ELF-1 (cell line): ENCODE measurements at places on chromosomes 6 and 20.

DNA sequence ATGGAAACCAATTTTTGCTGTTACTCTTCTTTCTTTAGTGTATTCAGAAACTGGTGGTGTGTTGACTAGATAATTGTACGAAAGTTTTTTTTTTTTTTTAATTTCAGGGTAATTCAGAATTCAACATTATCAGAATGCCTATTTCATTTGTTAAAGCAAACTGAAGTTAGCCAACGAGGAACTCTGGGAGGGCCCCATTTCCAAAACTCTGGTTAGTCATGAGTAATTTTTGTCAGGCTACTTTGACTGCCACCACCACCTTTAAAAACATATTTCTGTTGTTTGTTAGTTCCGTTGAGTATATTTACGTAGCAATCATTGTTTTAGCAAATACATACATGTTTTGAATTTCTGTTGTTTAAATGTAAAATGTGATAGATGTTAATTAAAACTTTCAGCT, 763 bp downstream of the ZKSCAN8 start:
- DNase-seq: no peak

DNA sequence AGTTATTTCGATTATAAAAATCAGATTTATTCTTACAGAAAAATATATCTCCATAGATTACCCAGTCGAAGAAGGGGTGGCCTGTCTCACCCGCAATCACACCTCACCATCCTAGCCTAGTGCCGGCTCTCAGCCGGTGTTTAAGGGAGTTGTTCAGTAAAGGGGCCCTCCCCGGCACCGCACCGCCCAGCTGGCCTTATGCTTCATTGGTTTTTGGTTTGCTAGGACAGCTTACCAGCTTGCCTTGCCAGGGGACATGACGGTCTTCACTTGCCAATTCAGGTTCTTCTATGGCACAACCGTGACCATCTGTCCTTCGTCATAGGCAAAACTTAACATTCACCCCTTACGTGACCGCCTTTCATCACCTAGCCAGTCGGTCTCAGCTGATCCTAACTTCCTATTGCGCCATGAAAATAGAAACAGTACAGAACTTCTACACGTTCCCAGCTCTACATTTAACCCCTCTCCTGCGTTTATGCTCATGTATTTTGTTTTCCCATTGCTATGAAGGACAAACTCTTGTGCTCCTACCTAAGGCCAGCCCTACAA, 44.7 kb upstream of the SLC22A16 start:
- DNase-seq: no peak

- DNase-seq: no peak
Observed at GRCh38 chr20:58991715-58992114, 10.7 kb downstream of the NELFCD start.

- peak; percentile 24 for DNase-seq
Observed at GRCh38 chr6:43013097-43013842, 476 bp downstream of the MEA1 start.

DNA sequence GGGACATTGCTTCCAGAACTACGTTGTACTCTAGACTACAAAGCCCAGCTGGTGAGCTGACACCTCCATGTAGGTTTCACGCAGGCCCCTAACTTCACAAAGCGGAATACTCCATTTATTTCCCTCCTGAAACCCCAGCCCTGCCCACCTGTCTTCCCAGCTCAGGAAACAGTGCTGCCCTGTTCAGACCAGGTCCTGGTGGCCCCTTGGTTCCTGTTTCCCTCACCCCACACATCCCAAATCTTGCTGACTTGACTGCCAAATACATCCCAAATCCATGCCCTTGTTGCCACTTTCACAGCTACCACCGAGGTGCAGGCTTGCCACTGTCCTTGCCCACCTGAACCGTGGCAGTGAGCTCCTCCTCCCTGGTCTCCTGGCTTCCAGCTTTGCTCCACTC, 113.1 kb upstream of the PTPN1 start:
- DNase-seq: no peak

DNA sequence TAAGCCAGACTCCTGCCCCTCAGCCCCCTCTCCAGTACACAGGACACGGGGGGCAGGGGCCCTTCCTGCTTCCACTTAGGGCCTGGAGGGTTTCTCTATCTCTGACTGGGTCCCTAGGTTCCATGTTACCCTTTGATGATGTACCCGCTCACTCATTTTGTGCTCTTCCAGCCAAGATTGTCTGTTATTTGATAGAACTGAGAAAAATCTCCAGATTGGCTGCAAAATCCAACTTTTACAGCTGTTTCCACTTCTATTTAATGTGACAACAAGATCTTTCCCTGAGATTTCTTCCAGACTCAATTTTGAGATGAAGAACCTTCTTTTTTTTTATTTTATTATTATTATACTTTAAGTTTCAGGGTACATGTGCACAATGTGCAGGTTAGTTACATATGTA, 85.7 kb downstream of the TMEM170B start:
- DNase-seq: no peak

DNA sequence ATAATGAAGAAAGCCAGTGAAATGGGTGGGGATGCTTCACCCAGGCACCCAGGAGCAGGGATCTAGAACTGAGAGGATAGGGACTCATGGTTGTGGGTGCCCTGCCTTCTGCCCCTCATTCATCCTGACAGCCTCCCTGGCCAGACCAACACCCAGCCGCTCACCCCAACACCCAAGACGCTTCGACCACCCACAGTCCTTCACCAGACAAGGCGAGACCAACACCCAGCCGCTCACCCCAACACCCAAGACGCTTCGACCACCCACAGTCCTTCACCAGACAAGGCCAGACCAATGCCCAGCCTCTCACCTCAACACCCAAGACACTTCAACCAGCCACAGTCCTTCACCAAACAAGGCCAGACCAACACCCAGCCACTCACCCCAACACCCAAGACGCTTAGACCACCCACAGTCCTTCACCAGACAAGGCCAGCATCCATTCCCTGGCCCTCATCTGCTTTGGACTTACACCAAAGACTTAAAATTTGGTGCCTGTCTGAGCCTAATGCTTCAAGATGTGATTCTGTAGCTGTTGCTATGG, 131.5 kb downstream of the ANKRD60 start:
- no peak for DNase-seq

DNA sequence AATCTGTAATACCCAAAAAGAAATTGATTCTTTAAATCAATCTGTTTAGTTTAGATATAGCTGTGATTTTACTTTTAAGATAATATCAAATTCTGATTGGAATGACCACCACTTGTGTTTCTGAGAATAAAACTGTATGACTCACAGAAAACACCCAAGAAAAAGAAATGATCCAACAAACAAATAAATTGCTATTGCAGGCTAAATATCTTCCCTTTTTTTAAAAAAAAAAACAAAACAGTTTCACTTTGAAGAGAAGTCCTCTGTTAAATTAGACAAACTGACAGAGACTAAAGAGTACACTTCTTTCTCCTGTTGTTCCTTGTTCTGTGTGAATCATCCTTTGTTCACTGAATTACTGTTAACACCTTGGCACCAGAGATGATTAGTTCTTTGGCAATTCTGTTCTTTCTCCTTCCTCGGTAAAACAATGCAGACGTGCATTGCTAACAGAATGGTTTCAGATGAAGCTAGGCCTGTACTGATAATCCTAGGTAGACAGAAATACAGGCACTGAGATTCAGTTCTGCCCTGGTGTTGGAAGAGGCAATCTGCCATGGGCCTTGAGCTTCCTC, 895.2 kb upstream of the CITED2 start:
- DNase-seq: no peak

DNA sequence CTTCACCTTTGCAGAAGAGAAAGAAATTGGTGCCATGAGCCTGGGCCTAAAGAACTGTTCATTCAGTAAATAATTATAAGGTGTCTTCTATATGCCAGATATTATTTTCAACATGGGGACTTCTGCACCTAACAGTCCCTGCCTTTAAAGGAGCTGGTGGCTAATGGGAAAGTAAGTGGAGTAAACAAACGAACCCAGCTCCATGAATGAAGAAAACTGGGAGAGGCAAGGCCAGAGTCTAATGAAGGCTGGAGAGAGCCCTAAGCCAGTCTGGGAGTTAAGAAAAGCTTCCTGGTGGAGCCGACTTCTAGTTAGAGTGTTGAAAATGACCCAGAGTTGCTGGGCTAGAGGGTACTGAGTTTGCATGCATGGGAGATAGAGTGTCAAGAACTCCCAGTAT, 24.2 kb upstream of the EFHC1 start:
- DNase-seq: peak; percentile 10

- DNase-seq: no peak
Observed at GRCh38 chr6:128209771-128210170, 308.9 kb upstream of the THEMIS start.

DNA sequence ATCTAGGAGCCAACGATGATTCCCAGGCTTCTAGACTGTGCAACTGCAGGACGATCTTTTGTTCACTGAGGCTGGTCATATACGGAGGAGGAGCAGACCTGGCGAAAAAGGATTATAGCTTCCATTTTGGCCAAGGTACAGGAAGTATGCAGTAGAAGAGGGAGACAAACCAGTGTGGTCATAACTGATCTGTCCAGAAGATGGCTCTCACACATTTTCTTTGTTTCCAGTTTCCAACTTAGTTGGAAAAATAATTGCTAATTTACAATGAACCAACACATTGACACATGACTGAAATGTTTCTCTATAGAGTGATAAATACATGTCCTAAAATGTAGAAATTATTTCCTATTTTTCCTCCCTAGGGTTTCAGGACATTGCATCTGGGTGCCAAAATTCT, 364.1 kb upstream of the BTBD3 start:
- no peak for DNase-seq
